ENCODE measurements at places on chromosomes 3 and 15.

GRCh38 chr3:157753787-157754136 is 250.5 kb upstream of the VEPH1 start:
- DNase-seq: no peak

DNA sequence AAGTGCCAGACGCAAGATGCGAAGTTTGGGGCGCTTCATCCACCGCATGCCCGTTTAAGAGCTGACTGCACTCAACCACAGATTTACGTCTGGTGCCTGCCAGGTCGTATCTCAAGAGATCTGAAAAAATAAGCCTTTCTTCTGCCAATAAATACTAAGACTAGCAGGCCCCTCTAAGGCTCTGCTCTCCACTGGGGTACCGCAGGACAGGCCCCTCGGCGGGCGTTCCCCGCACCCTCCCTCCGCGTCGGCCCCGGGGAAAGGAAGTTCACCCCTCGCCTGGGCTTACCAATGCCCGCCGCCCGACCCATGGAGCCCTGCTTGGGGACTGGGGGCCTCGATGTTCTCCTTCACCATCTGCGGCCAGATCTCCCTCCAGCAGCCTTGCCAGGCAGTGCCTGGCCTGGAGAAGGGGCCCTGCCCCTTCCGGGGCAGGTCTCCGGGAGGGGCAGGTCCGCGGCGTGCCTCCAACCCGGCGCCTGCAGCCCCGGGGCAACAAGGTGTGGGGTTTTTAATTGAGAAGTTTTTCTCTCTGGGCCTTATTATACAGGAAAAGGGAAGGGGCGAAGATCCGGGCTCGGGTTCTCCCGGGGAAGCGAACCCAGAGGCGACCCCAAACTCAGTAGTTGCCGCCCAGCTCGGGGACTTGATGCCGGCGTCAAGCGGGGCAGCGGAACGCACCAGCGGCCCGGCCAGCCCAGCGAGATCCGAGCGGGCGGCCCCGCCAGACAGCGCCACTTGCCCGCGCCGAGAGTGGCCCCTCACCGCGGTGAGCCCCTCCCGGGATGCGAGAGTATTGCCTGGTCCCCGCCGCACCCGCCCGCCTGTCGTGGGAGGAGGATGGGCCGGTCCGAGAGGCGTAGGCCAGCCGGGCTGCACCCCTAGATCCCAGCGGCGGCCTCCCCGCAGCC is 735 bp downstream of the GOLGA8B start:
- peak; percentile 32 for DNase-seq

GRCh38 chr3:17030438-17030837 is 145.7 kb downstream of the PLCL2 start:
- no peak for DNase-seq

- DNase-seq: no peak
Observed at GRCh38 chr3:150107429-150108175, 136.9 kb upstream of the PFN2 start.

DNA sequence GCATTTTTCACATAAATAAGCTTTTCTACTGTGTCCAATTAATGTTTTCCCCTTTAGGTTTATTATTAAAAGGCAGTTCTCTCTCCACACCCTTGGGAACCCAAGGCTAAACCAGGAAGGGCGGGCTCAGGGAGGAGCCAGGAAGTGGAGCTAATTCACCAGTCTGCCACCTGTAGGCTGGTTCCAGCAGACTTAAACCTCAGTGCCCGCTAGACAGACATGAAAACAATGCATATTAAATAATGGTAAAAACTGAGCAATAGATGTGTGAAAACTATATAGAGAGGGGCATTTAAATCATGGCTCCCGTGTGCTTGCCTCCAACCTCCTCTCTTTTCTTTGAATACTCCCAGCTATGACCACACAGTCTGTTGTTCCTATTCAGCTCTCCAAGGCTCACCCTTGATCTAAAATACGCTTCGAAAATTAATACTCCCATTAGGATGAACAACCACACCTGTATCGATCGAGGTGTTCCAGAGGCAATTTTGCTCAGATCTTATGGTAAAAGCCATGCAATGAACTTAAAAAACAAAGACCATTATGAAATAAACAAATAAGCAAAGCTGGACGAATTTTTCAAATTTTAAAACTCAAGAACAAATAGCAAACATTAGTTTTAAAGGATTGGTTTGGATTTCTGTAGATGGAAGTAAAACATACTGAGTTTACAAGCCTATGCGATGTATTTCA is 253.3 kb downstream of the TJP1 start:
- DNase-seq: no peak

DNA sequence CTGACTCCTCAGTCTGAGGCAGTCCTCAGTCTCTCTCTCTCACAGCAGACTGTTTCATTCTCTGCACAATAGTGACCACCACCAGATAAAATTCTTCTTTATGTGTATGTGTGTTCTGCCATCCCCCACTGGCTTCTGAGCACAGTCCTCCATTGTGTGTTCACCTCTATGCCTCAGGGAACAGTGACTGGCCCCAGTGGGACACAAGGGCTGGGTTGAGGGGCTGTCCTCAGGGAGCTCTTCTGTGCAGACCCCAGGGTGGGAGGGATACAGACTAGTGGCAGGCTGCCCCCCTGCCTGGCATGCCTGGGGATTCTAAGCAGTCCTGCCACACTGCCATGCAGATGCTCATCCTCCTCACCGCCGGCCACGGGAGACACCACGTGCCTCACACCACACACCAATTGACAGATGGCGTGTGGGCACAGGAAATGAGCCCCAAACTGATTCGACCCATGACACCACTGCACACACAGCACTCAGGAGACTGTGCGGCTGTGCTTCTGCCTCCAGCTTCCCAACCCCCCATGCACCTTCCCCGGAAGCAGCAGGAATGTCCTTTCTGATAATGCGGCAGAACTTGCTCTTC is 237.6 kb upstream of the CHRNA7 start:
- no peak for DNase-seq

DNA sequence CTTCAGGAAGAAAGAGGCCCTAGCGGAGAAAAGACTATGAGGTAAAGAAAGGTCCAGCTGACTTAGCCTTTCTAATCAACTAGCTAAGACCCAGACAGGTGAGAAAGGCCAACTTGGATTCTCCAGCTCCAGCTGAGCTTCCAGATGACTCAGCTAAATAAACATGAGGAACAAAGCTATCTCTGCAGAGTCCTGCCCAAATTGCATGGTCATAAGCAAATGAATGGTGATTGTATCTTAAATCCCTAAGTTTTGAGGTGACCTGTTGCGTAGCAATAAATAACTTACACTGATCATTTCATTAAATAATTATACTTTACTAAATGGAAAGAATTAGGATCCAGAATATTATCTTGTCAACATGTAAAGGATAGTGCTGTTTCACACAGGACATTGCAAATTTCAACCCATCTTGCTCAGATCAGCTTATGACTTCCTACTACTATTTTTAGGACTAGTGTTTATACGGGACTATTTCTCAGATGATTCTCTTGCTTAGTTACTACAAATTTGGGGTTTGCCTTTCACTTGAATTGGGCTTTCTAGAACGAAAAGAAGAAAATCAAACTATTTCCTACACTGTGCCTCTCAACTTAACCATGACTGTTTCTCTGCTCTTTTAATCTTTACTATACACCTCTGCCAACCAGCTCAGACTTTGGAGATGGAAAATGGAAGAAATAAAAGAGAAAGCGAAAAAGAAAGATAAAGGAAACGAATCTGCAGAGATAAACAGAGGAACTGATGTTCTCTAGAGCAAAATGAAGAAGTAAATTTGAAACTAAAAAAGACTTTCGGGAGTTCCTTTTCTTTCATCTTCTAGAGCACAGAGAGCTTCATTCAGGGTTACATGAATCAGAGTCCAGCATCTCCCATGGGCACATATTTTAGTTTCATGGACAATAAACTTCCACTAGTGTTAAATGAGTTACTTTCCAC is 6.6 kb upstream of the ADGRG7 start:
- DNase-seq: no peak

DNA sequence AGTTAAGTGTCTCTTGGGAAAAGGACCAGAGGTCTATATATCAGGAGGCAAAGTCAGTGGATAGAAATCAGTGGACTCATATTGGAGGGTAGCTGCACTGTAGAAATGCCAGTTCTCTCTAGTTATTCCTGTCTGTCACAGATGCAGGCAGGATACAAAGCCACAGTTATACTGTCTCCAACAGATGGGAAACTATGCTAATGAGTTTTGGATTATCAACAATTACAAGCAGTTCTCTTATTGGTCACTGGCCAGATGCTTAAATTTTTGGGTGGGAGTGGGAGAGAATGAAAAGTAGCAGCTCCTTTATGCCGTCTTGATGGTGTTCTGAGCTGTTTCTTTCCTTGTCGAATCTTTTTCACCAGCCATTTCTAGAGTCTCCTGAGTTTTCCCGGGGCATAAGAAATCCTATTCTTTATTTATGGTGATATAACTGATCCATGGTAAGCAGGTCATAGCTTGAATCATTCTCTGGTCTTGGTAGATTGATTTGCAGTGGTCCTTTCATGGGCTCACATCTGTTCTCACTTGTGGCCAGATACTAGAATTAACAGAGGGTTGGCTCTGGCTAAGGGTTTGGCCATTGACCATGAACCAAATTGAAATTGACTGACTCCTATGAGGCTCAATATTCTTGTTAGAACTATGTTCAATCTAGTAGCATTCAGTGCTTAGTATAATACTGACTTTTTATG is 44.6 kb upstream of the RBMS3 start:
- DNase-seq: no peak

- no peak for DNase-seq
Observed at GRCh38 chr3:106190296-106190695, 321.5 kb upstream of the CBLB start.

DNA sequence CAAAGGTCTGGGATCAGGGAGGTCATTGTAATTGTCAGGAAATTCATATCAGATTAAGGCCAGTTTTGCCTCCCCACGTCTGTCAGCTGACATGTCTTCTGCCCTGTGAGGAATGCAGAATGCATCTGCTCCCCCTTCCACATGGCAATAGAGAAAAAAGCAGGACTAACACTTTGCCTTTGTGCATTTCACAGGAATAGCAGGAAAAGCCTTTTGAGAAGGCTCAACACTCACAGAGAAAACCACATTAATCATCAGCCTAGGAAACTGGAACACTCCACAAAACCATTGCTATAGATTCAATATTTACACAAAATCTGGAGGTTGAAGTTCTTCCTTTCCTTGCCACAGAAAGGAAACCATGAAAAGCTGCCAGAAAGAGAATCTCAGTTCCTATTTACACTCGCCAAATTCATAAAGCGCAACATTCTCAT is 165.2 kb upstream of the HES1 start:
- no peak for DNase-seq

DNA sequence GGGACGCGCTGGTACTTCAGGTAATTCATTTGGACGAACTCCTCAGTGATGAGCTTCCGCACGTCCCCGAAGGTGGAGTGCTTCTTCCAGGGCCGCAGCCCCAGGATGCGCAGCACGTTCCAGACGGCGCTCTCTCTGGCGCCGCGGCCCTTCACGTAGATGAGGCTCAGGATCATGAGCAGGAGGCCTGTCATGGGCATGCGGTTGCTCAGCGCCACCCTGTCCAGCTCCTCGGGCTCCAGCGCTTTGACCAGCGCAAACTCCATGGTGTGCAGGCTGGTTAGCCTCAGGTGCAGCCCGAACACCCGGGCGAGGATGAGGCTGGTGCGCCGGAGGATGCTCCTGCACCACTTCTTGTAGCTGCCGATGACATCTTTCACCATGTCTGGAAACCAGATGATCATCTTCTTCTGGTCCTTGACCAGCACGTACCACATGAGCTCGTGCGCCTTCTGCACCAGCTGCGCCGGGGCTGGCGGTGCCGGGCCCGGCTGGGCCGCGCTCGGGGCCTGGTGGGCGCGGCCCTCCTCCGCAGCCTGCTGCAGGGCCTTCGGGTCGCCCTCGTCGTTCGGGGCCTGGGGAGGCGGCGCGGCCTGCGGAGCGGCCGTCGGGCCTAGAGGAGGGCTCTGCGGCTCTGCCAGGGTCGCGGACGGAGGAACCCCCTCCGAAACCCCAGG is 501 bp downstream of the NDN start:
- no peak for DNase-seq
